ENCODE measurements at places on chromosomes 4 and X. TPM values are rescaled to one million over a fixed set of nuclear protein-coding genes. Genes with fewer than 3 reads are reported as not detected.

The GPR82 gene
- total RNA-seq, result not detected

The PKD2 gene
- total RNA-seq, result 88.0 TPM

The FOXR2 gene
- total RNA-seq, result not detected

The ADH7 gene
- not detected for total RNA-seq

The PNMA6E gene
- total RNA-seq, result not detected

The IL3RA gene
- total RNA-seq, result not detected

The CBR4 gene
- total RNA-seq, result 19.5 TPM

The TLR3 gene
- 1.8 TPM for total RNA-seq

The HERC5 gene
- total RNA-seq, result 2.7 TPM
